ENCODE measurements at places on chromosomes 4 and X.
A peak's percentile ranks its signal among the peaks of the same experiment; 100 is the strongest.

DNA sequence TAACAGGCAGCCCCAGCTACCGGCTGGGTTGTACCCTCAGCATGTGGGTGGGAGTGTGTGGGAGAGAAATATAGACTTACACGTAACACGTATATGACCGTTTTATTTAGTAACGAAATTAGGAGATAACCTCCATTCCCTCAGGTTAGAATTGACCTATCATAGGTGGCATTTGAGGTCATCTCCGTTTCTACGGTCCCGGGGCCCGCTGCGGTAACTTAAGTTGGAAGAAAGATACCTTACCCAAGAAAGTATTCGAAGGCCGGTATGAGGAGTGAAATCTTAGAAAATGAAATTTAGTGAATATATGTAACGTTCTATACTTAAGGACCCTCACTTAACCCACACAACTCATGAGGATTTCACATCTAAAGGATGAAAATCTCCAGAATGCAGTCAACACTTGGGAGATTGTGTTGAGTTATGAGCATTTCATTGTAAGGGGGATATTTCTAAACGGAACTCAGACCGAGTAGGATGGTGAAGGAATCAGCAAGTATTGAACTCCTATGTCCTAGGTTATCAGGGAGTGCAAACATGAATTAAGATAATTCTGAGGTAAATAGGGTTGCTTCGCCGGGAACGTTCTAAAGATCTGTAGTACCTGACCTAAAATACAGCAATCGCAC is 891 bp downstream of the CISD2 start:
- no peak for DNase-seq

DNA sequence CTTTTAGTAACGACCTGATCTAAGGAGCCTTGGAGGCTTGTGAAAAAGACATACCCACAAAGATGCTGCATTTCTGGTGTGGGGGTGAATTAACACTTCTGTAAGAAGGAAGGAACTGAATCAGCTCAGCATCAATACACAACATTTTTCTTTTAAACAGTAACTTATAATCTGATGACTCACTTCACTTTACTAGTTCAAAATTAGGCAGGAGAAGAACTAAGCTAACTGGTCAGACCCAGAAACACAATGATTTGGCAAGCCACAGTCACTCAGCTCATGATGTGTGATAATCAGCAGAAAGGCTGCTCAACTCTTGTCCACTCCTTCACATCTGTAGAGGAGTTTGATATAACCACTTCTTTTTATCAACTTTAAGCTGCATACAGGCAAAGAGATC is 4.6 kb downstream of the MMAA start:
- no peak for DNase-seq

GRCh38 chr4:74830928-74831327 is 36.6 kb upstream of the BTC start:
- no peak for DNase-seq

DNA sequence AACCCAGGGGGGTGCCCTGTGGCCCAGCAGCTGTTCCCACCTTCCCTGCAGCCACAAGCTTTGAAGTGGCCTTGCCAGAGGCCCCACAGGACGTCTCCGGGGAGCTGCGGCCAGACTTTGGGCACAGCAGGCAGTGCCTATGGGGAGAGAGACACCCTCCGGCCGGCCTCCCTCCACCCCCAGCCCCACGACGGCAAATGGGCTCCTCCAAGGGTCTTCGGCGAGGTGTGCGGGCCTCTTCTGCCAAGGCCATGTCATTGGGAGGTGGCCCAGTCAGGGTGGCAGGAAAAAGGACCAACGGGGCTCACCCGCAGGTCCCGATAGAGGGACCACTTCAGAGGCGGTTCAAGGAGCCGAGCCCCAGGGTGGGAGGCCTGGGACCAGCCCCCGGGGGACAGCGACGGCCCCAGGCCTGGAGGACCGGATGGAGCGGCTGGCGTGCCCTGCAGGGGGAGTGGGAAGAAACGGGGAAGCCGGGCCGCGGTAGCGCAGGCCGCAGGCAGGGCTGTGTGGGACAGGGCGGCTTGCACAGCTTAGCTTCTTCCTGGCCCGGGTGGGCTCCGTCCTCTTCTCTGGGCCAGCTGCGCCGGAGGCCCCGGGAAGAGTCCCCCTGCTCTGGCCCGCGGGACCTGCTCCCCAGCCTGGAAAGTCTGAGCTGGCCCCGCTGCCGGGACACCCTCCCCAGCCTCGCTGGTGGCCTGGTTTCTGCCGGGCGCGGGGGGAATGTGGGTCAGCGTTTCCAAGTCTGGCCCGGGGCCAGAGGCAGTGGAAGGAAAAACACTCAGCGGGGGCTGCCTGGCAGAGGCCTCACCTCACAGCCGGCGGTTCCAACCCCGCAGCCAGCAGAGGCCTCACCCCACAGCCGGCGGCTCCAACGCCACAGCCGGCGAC is 21.9 kb upstream of the SPON2 start:
- DNase-seq, result no peak

DNA sequence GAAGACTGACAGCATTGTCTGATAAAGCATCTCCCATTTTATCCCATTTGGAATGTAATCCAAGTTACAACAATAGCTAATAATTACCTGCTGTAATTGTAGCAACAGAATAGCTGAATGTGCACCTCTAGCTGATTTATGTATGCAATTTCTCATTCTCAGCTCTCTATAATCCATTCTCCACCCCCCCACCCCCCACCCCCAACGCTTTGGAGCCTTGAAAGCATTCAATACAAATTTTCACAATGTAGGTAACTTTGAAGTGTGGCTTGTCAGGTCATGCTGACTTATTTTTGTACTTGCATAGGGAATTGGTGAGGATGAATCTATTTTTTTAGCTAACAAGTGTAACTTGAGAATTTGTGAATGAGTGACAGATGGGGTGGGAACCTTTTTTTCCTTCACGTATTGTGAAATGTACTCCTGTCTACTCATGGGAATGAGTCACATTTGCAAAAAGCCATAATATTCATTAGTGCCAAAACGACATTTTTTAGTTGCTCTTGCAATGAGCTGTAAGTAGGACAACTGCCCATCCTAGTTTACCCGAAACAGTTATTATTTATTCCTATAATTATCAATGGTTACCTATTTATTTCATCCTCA is 159.3 kb downstream of the PALLD start:
- DNase-seq, result no peak

GRCh38 chr4:152161676-152162330 is 374.1 kb downstream of the FBXW7 start:
- no peak for DNase-seq

DNA sequence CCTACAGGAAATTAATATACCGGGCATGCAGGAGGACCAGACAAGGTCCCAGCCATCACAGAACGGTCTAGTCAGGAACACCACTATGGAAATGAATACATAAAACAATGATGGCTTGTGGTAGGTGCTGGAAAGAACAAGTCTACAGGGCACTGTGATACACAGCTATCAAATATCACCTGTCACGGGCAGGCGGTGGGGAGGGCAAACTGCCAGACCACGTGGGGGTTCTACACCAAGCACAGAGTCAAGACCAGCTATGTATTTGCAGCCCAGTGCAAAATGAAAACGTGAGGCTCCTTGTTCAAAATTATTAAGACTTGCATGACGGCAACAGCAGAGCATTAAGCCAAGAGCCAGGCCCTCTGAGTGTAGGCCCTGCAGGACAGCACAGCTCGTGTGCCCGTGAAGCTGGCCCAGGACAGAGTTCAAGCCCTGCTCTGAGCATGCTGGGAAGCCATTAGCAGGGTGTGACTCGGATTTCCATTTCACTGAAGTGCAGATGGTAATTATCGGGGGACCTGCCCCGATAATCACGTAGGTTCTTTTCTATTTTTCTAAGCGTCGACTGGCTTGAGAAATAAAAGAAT is 83.6 kb downstream of the JAKMIP1 start:
- no peak for DNase-seq

DNA sequence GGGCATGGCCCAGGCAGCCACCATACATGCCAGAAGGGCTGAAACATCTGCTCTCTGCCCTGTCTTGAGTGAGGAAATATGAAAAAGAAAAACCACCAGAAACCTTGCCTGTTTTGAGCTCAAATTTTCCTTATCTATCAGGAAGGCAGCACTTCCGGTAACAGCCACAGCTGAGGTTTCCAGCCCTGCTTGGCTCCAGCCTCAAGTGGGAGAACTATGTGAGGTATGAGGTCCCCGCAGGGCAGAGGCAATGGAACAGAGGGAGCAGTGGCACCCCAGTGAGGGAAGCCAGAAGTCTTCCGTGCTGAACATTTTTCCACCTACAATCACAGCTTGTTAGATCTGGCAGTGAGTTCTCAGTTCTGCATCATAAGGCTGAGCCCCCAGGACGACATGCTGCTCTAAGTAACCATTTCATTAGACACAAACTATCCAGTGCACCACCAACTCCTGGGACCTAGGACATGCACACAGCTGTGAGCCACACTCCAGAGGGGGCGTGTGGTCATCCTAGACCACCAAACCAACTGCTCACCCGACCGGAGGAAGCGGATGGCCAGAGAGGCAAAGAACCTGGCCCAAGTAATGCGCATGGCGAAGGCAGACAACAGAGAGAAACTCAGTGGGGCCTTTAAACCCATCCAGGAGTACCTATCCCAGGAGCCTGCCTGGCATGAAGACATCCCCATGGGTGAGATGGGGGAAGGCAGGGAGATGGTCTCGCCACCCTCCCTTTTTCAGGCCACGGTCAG is 22.6 kb downstream of the WDR1 start:
- DNase-seq, result peak; percentile 40

GRCh38 chr4:28001698-28002097 is 1141.1 kb downstream of the STIM2 start:
- DNase-seq, result no peak
